ENCODE measurements at places on chromosomes 16 and 17. TPM values are rescaled to one million over a fixed set of nuclear protein-coding genes. Genes with fewer than 3 reads are reported as not detected.

KRTAP2-1 gene
- total RNA-seq: not detected

ZACN gene
- 0.37 TPM for total RNA-seq

CACNG5 gene
- not detected for total RNA-seq

KRTAP4-12 gene
- total RNA-seq: not detected

PYY gene
- total RNA-seq: not detected

All from B cell (primary cell).